GM18507 (cell line): ENCODE measurements at places on chromosomes 5 and 9.

GRCh38 chr9:83219154-83219923 is 156.4 kb upstream of the RASEF start:
- peak; percentile 17 for DNase-seq

DNA sequence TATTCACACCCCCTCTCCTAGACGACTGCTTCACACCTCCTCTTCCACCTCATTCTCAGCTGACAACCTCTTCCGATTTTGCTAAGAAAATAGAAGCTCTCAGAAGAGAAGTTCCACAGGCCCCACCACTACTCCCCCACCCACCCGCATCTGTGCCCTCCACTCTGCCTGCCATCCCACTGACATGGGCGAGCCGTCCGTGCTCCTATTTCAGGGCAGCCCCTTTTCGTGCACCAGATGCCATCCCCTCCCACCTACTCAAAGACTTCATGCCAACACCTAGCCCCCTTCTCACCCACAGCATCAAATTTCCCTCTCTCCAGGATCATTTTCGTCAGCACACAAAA is 34.6 kb upstream of the JADE2 start:
- DNase-seq = no peak

GRCh38 chr5:139863855-139864558 is 68.4 kb downstream of the PSD2 start:
- peak; percentile 62 for DNase-seq

DNA sequence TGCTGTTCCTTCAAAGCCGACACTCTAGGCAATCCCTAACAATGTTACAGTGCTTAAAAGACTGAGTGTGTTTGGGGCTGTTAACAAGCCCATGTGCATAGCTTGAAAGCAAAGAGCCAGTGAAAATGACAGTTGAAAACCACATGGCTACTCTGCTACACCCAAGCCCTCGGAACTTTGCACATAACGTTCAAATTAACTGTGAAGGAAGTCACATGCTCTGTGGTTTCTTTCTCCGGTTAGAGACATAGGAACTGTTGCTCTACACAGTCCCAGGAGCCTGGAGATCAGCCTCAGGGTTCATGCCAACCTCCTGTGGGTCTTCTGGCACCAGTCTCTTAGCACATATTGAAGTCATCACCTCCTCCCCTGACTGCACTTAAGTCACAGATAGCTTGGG is 51.1 kb downstream of the C9orf152 start:
- DNase-seq = peak; percentile 29

GRCh38 chr5:2015124-2015848 is 132.6 kb upstream of the IRX4 start:
- DNase-seq = no peak

- no peak for DNase-seq
These were observed 47.8 kb downstream of the PAM start for GRCh38 chr5:102802708-102803458.

DNA sequence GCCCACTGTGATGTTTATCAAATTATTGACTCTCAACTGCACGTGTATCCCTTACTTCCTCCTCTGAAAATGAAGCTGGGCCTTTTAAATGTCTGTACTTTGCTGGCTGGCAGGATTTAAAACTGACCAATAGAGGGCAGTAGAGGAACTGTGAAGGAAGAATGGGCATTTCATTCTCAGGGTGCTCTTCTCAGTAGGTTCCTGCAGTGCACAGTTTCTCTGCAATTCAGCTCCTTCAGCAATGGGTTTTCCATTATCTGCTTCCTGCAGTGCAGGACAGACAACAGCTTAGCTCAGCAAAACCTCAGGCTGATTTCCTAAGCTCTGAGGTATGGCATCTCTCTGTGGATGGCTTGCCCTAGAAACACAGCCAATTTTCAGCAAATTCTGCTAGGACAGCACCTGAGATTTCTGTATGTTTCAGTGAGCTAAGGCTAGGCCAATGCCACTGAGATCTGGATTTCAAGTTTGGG is 298.4 kb upstream of the PRDM9 start:
- peak; percentile 2 for DNase-seq

- no peak for DNase-seq
These were observed 25.1 kb downstream of the PDGFRB start for GRCh38 chr5:150130493-150130922.

- DNase-seq = no peak
These were observed 3.7 kb upstream of the ICE1 start for GRCh38 chr5:5418764-5419163.

DNA sequence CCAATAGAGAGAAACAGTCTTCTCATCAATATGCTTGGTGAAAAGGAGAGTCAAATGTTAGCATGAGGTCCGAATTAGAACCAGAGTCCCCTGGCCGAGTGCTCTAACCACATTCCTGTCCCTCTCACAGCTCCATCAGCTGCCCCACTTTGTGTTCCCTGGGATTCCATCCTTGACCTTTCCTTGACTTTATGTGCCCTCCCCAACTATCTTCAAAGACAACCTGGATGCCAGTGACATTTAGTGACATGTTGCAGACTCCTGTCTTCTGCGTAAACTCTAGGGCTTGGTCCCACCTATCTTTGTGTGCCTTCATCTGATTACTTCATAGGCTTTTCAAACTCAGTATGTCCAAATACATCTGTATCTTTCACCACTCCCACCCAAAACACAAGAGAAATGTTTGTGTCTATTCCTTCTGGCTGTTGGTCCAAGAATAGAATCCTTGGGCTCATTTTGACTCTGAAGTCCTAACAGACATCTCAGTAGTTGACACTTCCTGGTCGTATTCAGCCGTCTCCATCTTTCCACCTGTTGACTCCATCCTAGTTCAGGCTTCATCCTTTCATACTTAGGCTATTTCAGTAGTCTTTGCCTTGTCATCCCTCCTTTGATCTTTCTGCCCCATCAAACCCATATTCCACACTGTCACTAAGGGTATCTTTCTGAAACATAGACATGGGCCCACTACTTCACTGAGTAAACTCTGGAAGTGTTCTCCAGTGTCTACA is 101.4 kb upstream of the CD180 start:
- DNase-seq = no peak

GRCh38 chr5:174444479-174445188 is 279.7 kb upstream of the MSX2 start:
- no peak for DNase-seq

DNA sequence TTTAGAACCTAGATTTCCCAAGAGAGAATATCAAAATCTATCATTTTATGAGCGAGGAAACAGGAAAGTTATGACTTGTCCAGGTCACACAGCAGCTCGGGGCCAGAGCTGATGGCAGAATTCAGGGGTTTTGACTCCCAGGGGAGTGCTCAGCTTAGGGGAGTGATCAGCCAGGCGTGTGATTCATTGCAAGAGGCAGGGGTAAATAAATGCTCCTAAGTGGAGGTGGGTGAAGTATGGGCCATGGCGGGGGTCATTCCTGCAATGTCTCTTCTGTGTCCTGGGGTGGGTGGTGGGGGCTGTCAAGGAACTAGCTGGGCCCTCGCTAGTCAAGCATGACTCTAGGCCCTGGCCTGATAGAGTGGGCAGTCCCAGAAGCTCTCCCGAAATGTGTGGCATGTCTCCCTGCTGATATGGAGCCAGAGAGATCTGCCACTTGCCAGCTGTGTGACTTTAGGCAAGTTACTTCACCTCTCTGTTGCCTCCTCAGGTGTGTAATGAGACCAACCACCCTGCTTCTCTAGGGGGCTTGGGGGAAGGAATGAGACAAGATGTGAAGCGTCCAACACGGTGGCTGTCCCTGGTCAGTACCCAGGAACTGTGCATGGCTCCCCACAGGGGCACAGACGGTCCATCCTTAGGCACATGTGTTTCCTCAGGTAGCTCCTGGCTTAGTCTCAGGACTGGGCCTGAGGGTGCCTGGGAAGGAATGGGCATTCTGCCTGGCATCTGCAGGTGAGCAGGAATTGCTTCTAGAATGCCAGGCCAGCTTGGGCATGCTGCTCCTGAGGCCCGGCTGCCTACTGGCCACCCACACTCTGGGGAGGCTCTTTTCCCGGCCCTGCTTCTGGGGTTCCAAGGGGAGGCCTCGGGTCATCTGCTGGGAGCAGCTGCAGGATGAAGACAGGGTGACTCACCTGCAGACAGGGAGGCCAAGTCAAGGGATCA is 36.5 kb upstream of the SH3PXD2B start:
- DNase-seq = no peak

- DNase-seq = no peak
These were observed 64.9 kb downstream of the COL5A1 start for GRCh38 chr9:134706522-134706921.

GRCh38 chr9:13461414-13461991 is 182.0 kb upstream of the MPDZ start:
- DNase-seq = no peak

DNA sequence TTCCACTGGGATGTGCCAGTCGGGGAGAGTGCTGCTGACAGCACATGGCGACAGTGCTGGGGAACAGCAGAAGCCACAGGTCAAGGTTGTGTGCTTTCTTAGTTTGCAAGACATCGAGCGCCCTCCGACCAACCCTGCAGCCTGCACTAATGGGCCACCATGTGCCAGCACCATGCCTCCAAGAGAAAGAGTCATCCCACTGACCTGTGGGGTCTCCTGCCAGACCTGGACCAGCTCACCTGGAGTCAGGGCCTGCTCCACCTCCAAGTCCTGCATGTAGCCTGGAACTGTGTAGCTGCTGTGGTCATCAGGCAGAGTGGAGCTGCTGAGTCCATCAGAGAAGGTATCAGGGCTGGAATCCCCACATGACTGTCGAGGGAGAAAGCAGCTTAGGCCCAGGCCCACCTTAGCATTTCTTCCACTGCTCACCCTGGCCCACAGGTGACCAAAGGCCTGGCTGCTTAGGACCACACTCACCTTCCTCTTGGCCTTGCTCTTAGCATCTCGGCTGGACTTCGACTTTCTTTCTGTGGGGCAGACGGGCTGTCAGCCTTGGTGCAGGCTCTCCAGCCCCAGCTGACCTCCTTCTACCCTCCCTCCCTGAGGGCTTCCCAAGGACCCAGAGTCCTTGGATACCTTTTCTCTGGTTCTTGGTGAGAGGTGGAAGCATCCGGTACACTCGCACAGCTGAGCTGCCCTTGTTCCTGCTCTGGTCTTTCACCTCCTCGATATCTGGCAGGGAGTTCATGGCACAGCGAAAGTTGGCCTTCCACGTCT is 4.1 kb downstream of the IRF1 start:
- no peak for DNase-seq
